ENCODE measurements at places on chromosomes 7 and 10. TPM values are rescaled to one million over a fixed set of nuclear protein-coding genes. Genes with fewer than 3 reads are reported as not detected.

- no peak for DNase-seq
Observed at GRCh38 chr7:110521357-110521911, 569.5 kb upstream of the LRRN3 start.

DNA sequence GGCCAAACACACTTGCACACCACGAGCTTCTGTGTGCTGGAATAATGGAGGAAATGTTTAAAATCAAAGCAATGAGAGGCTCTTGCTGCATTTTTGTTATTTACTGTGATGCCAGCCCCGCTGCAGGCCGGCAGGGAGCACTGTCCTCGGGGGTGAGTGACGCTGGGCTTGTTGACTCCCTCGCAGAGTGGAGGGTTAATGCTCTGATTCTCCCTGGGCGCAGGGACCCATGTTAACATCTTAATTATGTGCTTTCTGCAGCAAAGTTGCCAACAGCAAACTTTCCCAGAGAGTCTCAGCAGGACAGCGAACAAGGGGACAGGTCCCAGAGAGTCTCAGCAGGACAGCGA lies 22.9 kb downstream of the SCART1 start:
- no peak for DNase-seq

- no peak for DNase-seq
Observed at GRCh38 chr10:91201213-91201996, 19.1 kb upstream of the PCGF5 start.

- no peak for DNase-seq
Observed at GRCh38 chr7:760006-760405, 32.9 kb upstream of the PRKAR1B start.

- no peak for DNase-seq
Observed at GRCh38 chr10:35523670-35524225, 81.4 kb upstream of the GJD4 start.

ACHE gene
- 0.65 TPM for total RNA-seq

MMD2 gene
- not detected for total RNA-seq

DNA sequence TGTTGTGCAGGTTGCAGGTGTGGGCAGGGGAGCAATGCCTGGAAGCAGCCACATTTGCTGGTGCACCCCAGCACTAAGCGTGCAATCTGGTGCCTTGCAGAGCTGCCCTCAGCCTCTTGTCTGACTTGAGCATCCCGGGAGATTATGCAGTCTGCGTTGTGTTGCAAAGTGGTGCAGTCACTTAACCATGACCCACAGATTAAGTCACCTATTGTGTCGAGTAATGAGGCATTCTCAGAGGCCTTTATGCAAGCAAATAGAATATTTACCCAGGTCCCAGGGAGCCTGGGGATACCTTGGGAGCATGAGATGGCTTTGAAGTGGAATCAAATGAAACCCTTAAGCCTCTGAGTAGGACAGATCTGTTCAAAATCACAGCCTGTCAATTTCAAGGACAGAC lies 529.0 kb downstream of the TYW1 start:
- no peak for DNase-seq
